ENCODE measurements at places on chromosomes 2 and 18. TPM values are rescaled to one million over a fixed set of nuclear protein-coding genes. Genes with fewer than 3 reads are reported as not detected.

DNA sequence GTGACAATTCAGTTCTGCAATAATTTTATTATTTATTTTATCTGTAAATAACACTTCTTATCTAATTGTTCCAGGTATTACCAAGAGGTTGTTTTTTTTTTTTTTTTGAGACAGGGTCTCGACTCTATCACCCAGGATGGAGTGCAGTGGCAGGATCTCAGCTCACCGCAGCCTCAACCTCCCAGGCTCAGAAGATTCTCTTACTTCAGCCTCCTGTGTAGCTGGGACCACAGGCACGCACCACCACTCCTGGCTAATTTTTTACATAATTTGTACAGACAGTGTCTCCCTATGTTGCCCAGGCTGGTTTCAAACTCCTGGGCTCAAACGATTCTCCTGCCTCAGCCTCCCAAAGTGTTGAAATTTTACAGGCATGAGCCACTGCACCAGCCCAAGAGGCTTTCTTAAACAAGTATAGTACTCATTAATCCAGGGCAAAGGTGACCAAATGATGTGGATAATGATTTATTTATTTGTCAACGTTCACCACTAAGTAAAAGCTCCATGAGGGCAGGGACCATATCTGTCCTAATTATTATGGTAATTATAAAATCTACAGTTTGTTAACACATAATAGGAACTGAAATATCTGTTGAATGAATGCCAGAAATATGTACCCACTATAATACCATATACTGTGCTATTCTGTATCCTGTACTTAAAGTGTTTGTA lies 12.0 kb downstream of the STK17B start:
- DNase-seq: no peak

- DNase-seq: no peak
These were observed 455.9 kb downstream of the CNTNAP5 start for GRCh38 chr2:124480958-124481357.

DNA sequence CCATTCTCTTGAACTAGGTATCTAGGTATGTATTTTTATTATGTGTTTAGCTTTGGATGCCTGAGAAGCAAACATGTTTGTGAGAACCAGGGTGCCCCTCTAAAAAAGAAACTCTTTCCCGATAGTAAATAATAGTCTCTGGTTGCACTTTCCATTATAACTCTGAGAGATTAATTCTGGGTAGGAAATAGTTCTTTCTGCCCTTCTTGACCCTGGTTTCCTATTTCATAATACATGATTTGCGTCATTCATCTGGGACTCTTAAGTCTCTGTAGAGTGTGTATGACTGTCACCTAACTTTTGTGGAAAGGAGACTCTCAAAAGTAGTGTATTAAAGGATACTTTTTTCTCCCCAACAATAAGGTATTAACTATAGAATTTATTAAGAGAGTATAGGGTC lies 31.5 kb downstream of the ACSL3 start:
- DNase-seq: no peak

DNA sequence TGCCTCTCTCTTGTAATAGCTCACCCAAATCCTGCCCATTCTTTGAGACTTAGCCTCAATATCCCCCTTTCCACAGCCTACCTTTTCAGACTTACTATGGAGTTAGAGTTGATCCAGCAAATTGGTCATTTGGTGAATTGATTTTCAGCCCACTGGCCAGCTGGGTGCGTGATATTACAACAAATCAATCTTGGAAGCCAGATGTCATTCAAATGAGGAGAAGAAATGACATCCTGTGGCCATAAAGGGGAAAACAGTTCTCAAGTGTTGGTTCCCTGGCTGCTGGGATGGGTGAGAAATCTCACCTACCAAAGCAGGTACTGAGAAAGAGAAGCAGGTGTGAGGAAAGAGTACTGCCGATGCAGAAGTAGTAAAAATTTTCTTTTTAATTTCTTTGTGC lies 36.7 kb upstream of the FOXI3 start:
- DNase-seq: no peak

GRCh38 chr2:133948610-133949290 lies 305.1 kb upstream of the MGAT5 start:
- DNase-seq: no peak

GRCh38 chr2:17821080-17821479 lies 4.8 kb downstream of the MSGN1 start:
- no peak for DNase-seq

- DNase-seq: no peak
These were observed 655 bp downstream of the RND3 start for GRCh38 chr2:150486539-150487484.

- DNase-seq: no peak
These were observed 9.9 kb downstream of the PRKAG3 start for GRCh38 chr2:218821605-218822211.

DNA sequence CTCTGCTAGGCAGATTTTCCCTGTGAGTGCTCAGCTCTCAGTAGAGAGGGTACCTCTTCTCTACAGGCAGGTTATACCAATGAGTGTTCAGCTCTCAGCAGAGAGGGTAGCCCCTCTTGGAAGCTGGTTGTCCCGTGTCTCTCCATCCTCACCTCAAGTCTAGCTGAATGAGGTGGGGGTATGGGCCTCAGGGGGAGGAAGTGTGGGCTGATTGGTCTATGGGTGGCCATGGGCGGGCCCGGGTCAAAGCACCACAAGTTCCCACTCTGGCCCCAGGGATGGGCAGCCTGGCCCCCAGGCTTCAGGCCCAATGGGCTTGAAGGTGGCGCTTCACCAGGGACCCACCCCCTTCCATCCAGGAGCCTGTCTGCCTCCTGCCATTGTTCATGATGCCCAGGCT lies 17.0 kb upstream of the MBD2 start:
- no peak for DNase-seq

- no peak for DNase-seq
These were observed 272.8 kb downstream of the FIGN start for GRCh38 chr2:163462993-163463392.

- no peak for DNase-seq
These were observed 14.7 kb downstream of the CDC42EP3 start for GRCh38 chr2:37656512-37657423.

GRCh38 chr2:120607506-120607905 lies 128.2 kb upstream of the GLI2 start:
- DNase-seq: no peak

GRCh38 chr2:196939371-196939770 lies 12.9 kb upstream of the PGAP1 start:
- no peak for DNase-seq

- DNase-seq: no peak
These were observed 13.4 kb downstream of the PPP1R7 start for GRCh38 chr2:241163601-241164118.

DNA sequence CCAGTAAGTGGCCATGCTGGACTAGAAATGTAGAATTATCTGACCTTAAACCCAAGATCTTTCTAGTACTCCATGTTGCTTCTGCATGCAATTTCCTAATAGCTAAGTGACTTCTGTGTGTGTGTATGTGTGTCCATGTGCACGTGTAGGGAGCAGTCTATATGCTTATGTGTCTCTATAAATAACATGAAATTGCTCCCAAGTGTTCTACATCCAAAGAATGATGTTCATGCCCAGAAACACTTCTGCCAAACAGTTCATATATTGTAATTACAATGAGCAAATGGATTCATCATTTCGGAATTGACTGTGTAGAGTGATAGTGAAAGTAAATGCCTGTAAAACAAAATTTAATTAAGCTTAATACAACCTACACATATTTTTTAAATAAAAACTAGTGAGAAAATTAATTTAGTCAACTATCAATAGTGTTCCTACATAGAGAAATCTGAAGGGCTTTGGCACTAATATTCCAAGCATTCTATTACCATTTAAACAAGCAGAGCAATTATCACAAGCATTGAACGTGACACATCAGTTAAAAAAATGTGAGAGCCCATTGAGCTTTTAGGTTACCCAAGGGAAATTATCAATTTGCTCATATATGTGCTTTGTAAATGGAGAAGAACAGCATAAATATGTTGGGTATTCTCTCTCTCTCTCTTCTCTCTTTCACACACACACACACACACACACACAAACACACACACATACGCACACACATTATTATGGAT lies 1067.4 kb downstream of the CNTNAP5 start:
- no peak for DNase-seq

- no peak for DNase-seq
These were observed 33.4 kb downstream of the LAMA3 start for GRCh38 chr18:23722646-23723045.

GRCh38 chr18:74819433-74820059 lies 221.9 kb downstream of the ZNF407 start:
- DNase-seq: no peak

DNA sequence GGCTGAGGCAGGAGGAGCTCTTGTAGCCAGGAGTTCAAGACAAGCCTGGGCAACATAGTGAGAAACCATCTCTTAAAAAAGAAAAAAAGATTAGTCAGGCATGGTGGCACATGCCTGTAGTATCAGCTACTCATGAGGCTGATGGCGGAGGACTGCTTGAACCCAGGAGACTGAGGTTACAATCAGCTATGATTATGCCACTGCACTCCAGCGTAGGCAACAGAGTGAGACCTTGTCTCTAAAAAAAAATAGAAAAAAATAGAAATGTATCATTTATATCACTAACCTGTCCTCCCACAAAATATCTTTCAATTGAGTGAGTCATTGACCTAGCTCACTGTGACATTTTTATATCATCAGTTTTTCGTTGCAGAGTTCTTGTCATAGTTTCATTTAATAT lies 152.5 kb downstream of the DTNA start:
- no peak for DNase-seq

Gene TMEM37
- total RNA-seq: 1.5 TPM

Gene L3MBTL4
- total RNA-seq: 0.70 TPM

Gene CPO
- total RNA-seq: not detected

Gene EPHA4
- 72.6 TPM for total RNA-seq

Gene CNOT9
- 20.9 TPM for total RNA-seq

Gene MAPK4
- total RNA-seq: 38.2 TPM

Gene EGR4
- total RNA-seq: not detected

Gene ELOA2
- total RNA-seq: not detected

Gene ANKRD23
- 10.6 TPM for total RNA-seq

Gene CFAP65
- total RNA-seq: not detected

Gene CDH20
- total RNA-seq: 0.08 TPM

Measured in cardiac septum (tissue), 1 donor.